ENCODE measurements at places on chromosomes 13 and 19.

DNA sequence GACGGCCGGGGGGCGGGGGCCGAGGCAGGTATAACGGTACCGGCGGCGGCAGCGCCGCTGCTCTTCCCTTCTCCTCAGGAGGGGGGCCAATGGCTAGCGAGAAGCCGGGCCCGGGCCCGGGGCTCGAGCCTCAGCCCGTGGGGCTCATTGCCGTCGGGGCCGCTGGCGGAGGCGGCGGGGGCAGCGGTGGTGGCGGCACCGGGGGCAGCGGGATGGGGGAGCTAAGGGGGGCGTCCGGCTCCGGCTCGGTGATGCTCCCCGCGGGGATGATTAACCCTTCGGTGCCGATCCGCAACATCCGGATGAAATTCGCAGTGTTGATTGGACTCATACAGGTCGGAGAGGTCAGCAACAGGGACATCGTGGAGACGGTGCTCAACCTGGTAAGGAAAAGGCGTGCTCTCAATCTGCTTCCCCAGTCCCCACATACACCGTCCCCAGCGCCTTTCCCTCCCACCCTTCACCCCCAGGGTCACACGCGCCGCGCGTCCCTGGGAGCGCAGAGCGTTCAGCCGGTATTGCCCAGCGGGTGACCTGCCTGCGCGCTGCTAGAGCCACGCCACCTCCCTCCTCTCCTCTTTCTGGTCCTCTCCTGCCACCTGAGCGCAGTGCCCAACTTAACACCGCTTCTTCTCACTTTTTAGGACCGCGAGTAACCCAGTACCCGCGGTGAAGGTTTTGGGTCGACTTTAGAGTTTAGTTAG lies 814 bp downstream of the NBEA start:
- DNase-seq: peak; percentile 2

- DNase-seq: peak; percentile 57
These were observed 123.3 kb downstream of the AKAP11 start for GRCh38 chr13:42395086-42395821.

- DNase-seq: no peak
These were observed 251.4 kb downstream of the ITGBL1 start for GRCh38 chr13:101703838-101704237.

DNA sequence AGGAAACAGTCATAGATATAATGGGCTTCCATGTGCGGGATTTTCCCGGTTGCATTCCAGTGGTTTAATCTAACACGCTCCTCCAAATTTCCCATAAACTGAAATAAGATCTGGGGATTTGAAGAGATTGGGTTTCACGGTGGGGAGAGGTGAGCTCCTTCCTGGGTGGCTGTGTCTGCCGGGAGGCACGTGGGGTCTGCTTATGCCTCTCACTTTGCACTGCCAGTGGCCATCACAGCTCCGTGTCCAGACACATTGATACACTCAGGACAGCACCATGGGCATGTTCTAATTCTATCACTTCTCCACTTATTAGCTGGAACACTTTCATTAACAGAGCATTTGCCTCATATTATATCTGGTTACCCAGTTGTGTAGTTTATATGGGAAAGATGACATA lies 73.4 kb downstream of the SOX1 start:
- DNase-seq: no peak

DNA sequence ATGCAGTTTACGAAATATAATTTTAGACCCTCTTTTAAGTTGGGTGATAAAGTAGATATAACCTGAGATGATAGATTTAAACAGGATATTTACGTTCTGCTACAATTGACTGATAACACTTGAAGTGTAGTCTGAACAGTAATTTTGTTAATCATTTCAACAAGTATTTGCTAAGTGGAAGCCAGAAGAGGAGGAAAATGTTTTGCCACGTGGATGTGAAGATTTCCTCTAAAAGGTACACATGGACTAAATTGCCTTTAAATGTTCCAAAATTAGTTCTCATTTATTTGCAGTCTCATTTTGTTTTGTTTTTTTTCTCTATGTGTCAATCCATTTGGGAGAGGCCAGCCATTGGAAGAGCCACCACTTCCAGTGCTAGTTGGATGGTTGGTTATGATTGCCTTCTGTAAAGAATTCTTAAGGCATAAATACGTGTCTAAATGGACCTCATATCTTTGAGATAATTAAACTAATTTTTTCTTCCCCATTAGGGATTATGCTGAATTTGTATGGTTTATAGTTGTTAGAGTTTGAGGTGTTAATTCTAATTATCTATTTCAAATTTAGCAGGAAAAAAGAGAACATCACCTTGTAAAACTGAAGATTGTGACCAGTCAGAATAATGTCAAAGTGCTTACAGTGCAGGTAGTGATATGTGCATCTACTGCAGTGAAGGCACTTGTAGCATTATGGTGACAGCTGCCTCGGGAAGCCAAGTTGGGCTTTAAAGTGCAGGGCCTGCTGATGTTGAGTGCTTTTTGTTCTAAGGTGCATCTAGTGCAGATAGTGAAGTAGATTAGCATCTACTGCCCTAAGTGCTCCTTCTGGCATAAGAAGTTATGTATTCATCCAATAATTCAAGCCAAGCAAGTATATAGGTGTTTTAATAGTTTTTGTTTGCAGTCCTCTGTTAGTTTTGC lies 2.8 kb downstream of the MIR17HG start:
- DNase-seq: no peak

DNA sequence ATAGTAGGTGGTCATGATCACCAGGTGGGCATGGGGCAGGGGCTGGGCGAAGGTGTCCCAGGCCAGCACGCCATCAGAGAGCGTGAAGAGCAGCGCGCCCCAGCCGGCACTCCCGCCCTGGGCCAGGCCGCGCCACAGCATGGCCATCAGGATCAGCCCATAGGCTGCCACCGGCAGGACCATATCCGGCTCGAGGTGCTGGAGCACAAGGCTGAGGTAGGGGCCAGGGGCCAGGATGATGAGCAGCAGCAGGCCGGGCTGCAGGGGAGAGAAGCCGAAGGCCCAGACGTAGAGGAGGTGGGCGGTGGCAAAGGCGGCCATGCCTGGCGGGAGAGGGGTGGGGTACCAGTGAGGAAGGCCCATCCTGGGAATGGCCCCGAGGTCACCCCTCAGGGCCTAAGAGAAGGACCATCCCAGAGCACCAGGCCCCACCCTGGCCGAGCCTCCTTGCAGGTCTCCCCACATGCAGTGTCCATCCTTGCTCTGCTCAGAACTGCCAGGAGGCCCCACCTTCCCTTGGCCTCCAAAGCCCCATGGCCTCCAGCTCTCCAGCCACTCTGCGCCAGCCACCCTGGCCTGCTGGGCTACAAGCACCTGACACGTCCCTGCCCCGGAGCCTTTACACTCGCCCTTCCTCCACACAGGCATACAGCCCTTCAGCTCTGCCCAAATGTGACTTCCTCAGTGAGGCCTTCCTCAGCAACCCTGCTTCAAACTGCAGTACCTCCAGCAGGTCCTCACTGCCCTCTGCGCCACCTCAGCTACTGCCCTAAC lies 1.1 kb downstream of the TMEM86B start:
- DNase-seq: no peak

- no peak for DNase-seq
These were observed 12.2 kb upstream of the RELB start for GRCh38 chr19:44988896-44989556.

GRCh38 chr13:26515721-26516120 lies 41.8 kb upstream of the WASF3 start:
- no peak for DNase-seq

Data from activated naive CD4-positive, alpha-beta T cell treated with anti-CD3 and anti-CD28 coated beads, Interleukin-2, amount 50 U/mL, for 72 hours (primary cell).